Stimulated activated CD4-positive, alpha-beta T cell treated with anti-CD3 and anti-CD28 coated beads, Interleukin-1b, Interleukin-23, amount 100 ng/mL, for 1 hour (primary cell): ENCODE measurements at places on chromosomes 16 and 17.

GRCh38 chr16:65445313-65446260 is 323.7 kb upstream of the CDH11 start:
- DNase-seq = no peak

DNA sequence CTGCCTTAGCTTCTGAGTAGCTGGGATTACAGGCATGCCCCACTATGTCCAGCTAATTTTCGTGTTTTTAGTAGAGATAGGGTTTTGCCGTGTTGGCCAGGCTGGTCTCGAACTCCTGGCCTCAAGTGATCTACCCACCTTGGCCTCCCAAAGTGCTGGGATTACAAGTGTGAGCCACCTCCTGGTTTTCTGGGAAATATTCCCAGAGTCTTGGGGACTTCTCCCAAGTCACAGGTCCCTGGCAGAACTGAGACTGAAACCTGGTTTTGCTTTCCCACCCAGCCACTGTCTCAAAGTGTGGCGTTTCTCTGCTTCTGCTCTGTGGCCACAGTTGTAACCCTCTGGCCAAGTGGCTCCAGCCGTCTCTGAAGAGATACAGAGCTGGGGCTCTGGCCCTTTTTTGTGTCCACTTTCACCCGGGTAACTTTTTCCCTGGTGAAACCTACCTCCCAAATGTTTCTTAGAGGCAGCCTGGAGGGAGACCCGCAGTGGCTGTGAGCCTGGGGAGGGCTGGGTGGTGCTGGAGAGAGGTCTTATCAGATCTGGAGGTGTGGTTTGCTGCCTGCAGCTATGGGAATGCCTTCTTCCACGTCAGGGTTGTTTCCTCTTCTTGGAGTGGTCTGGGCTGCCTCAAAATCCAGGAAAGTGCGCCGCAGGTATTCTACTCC is 5.1 kb downstream of the KSR1 start:
- no peak for DNase-seq

GRCh38 chr17:69743091-69743490 is 328.6 kb downstream of the MAP2K6 start:
- DNase-seq = no peak

DNA sequence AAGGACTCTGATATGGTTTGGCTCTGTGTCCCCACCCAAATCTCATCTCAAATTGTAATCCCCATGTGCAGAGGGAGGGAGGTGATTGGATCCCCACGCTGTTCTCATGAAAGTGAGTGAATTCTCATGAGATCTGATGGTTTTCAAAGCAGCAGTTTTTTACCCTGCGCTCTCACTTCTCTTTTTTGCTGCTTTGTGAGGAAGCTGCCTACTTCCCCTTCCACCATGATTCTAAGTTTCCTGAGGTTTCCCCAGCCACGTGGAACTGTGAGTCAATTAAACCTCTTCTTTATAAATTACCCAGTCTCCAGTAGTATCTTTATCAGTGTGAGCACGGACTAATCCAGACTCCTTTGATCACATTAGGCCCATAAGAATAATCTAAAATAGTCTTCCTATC is 719.7 kb upstream of the CDH8 start:
- DNase-seq = no peak

DNA sequence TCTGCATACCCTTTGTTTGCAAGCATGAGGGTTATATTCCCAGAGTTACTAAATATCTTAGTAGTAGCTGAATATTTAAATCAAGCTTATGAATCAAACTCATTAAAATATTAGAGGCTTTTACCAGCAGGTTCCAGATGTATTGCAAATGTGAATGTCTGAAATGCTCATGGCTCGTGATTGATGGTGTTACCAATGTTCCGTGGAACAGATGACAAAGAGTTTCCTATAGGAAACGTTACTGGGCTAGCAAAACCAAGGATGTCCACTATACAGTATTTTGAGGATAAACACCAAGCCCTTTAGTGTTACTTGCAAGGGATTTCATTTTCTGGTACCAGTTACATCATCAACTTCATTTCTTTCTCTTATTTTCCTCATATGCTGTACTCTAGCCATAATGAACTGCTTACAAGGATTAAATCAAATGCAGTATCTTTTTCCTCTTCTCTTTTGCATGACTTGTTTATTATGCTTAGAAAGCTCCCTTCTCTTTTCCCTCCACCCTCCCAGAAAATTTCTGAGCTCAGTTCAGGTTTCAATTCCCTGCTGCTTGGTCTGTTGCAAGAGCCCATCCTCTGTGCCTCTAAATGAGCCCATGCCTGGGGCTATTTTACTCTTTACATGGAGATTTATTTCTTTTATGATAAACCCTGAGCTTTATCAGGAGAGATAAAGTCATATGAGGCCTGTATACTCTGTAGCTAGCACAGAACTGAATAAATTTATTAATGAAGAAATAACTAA is 1537.1 kb upstream of the GOT2 start:
- no peak for DNase-seq

DNA sequence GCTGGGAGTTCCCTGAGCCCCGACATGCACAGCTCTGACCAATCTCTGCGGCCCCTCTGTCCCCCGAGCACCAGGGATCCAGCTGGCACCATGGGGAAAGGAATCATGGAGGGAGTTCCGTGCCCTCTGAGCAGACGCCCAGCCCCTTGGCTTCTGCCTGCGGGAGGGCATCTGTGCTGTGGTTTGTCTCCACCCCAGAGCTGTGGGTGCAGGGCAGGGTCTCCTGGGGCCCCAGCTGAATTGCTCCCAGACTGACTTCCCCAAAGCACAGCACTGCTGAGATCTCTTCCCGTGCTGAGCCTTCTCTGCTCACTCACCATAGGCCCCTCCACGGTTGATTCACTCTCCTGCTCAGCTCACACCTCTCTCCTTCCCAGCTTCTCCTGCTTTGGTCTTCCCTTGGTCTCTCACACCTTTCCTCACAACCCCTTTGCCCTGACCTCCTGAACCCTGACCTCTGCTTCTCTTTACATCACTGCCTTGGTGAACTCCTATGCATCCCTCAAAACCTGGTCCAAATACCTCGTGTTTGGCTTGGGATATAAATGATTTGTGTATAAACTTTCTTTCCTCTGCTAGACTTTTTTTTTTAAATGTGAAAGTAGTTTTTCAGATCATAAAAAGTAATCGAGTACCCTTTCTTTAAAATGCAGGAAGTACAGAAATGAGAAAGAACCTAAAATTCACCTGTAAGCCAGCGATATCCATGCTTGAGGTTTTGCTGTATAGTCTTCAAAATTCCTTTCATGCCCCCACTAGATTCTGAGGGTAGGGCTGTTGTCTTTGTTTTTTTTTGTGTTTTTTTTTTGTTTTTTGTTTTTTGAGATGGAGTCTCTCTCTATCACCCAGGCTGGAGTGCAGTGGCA is 265.3 kb downstream of the SEC14L1 start:
- no peak for DNase-seq

- no peak for DNase-seq
Observed at GRCh38 chr16:73171380-73171779, 123.5 kb upstream of the ZFHX3 start.

GRCh38 chr16:81891736-81892364 is 112.8 kb downstream of the PLCG2 start:
- DNase-seq = no peak

- no peak for DNase-seq
Observed at GRCh38 chr17:4947411-4948165, 742 bp downstream of the PFN1 start.

DNA sequence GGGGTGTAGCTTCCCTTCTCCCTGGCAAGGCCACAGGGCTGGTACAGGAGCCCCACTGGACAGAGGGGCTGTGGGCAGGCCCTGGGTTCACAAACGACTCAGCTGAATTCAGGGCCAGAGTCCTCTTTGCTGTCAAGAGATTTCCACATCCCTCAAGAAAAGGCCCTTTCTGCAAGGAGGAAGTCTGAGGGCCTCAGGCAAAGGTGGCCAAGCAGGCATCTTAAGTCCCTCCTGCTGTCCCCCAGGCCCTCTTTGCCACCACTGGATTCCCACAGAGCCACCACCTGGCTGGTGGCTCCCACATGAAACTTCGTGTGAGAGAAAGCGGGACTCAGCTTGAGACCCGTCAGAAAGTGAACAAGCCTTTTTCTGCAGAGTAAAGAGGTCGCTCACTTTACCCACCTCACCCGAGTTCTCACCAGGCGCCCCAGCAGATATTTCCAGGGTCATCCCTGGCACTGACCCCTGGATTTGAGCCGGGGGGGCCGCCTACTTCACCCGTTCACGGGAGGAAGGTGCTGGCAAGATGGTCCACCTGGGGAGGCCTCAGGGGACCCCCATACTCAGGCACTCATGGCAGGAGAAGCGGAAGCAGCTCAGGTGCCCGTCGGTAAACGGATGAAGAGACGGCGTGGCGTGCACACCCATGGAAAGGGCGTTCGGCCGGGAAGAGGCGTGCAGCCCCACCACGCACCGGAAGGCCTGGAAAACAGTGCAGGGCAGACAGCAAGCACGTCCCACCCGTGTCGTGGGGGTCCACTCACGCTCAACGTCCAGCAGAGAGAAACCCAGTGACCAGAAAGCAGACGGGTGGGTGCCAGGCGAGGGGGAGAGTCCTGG is 3.6 kb downstream of the RNF166 start:
- DNase-seq = no peak

- no peak for DNase-seq
Observed at GRCh38 chr16:20263138-20263855, 64.0 kb downstream of the GP2 start.

- no peak for DNase-seq
Observed at GRCh38 chr16:75062135-75062975, 54.2 kb downstream of the LDHD start.

- DNase-seq = no peak
Observed at GRCh38 chr16:10678655-10679054, 16.1 kb downstream of the TEKT5 start.

DNA sequence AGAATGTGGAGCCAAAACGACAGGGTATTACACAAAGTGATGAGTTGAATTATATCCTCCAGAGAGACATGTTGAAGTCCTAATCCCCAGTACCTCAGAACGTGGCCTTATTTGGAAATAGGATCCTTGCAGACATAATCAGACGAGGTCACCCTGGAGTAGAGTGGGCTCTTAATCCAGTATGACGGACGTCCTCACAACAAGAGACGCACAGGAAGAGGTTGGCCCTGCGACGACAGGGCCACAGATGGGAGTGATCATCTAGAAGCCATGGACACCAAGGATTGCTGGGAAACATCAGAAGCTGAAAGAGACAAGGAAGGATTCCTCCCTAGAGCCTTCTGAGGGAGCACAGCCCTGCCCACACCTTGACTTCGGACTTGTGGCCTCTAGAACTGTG is 142.4 kb upstream of the AXIN2 start:
- no peak for DNase-seq

DNA sequence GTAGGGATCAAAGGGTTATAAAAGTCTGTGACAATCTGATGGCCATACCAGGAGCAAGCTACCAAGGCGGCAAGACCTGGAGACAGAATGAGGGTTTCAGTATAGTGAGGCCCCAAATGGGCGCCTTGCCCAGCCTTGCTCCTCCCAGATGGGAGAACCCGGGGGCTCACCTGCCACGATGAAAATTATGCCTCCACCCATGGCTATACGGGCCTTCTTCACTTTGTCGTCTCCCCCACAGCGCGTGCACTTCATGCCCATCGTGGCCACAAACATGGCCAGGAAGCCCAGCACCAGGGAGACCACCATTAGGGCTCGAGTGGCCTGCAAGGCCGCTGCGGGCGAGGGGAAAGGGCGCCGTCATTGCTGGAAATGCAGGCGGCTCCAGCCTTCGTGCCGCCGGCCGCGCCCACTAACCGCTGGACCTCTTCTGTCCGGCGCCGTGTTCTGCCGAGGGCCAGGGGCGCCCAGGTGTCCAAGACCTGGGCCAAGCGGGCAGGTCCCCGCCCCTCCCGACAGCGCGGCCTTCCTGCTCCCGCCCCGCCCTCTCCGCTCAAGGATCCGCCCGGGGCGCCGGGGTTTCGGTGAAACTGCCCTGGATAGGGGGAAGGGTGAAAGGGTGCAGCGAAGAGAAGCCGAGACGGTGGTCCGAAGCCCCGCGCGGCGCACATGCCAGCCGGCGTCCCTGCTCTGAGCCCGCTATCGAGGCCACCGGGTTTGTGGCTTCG is 1.5 kb downstream of the CLDN7 start:
- DNase-seq = no peak

- DNase-seq = no peak
Observed at GRCh38 chr16:65120831-65121721, 787 bp downstream of the CDH11 start.

DNA sequence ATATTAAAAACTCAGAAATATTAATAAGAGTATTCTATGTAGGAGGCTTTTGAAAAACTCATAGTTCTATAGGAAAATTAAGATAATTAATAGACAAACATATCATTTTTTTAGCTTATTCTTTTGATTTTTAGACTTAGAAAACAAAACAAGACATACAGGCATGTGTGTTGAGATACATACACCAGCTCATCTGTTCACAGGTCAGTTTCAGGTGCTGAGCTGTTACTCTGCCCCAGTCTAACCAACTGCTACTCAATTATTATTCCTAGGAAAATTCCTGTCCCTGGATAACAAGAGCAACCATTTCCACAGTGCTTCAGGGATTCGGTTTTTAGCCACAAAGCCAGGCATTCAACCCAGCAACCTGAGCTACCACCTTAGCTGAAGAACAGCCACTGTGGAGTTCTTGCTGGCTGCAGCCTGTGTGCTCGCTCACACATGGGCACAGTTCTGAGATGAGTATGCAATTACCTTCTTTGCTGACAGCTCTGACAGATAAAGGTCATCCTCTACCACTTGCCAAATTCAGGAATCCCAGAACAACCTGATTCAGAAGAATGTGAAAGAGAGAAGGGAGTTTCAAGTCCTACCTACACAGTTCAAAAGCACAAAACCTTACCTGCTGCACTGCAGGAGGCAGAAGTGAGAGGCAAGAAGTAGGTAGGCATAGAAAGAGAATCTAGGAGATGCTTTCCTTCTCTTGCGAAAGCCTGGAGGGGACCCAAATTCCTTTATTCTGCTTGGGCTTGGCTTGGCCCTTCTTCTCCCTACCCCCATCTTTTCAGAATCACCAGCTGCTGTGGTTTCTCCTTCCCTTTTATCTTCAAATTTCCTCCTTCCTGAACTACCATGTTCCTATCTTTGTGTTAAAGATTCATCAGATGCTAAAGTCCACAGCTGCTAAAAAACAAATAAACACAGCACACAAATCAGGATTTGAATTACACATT is 62.7 kb downstream of the TEX2 start:
- no peak for DNase-seq

DNA sequence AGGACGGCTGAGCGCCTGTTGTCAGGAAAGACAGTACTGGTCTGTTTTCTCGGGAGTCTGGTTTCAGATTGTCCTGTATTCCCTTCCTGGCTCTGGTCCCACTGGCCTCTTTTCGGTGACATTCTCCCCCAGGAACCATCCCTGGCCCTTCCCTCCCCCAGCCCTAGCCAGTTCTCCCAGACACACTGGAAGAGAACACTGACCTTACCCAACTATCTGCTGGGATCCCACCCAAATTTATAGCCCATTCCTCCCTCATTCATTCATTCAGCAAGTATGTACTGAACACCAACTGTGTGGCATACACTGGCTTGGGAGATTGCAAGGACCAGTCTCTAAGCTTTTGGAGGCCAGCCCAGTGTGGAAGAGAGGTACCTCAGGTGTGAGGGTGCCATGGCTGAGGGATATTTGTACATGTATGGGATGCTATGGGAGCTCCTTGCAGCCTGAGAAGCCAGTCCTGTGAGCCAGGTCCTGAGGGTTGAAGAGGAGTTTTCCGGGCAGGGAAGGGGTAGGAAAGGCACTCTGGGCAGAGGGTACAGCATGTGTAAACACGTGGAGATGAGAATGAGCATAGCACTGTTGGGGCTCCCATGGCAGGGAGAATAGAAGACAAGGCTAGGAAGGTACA is 5.2 kb downstream of the RND2 start:
- DNase-seq = no peak
